Umbilical cord (tissue), 2 donors: ENCODE measurements at places on chromosomes 7 and 10. TPM values are rescaled to one million over a fixed set of nuclear protein-coding genes. Genes with fewer than 3 reads are reported as not detected.
A peak's percentile ranks its signal among the peaks of the same experiment; 100 is the strongest.

MYPN gene
- 1.4 TPM for total RNA-seq

DNA sequence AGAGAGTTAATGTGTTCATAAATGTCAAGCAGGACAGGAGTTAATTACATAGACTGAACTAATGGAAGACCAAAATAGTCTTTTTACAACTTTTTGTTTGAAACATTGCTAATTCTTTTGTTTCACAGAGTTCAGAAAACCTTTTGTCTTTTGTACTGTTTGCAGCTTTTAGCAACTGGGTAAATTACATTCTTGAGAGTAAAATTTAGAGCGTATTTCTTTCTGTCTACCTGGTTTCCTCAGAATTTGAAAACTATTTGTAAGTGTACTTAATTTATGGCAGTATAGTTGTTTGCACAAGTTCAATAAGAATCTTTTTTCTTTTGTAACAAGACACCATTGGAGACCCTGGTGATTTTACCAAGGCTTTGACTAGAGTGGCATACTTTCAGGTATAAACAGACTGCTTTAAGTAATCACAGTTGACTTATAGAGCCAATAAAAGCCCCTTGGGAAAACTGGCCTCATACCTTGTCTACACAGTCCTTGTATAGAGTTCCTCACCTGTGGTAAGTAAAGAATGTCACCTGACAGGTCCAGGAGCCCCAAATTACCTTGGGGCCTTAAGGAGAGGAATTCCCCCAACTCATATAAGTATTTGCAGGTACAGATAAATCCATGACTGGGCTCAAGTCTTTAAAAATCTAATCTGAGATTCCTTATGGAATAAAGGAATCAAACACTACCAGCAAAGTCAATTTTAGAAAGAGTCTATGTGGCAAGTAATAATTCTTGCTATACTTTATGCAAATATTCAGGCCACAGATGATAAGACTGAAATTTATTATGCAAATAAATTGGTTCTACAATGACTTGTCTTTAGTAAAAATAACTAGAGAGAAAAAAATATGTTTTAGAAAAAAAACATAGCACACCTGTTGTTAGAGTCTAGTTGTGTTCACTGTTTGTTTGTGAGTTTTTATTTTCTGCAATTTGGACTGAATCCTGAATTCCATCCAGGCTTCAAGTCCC, 23.6 kb upstream of the CREB3L2 start:
- no peak for DNase-seq

DNA sequence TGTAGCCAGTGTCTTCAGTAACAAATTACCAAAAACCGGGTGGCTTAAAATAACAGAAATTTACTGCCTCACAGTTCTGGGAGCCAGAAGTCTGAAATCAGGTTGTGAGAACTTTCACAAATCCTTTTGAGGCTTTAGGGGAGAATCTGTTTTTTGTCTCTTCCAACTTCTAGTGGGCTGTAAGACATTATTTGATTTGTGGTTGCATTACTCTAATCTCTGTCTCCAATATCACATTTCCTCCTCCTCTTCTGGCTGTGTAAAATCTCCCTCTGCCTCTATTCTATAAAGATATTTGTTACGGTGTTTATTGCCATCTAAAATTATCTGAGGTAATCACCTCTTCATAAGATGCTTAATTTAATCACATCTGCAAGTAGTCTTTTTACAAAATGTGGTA, 1039.6 kb upstream of the LRRN3 start:
- DNase-seq: peak; percentile 92

TMEM176B gene
- 107 TPM for total RNA-seq

DNA sequence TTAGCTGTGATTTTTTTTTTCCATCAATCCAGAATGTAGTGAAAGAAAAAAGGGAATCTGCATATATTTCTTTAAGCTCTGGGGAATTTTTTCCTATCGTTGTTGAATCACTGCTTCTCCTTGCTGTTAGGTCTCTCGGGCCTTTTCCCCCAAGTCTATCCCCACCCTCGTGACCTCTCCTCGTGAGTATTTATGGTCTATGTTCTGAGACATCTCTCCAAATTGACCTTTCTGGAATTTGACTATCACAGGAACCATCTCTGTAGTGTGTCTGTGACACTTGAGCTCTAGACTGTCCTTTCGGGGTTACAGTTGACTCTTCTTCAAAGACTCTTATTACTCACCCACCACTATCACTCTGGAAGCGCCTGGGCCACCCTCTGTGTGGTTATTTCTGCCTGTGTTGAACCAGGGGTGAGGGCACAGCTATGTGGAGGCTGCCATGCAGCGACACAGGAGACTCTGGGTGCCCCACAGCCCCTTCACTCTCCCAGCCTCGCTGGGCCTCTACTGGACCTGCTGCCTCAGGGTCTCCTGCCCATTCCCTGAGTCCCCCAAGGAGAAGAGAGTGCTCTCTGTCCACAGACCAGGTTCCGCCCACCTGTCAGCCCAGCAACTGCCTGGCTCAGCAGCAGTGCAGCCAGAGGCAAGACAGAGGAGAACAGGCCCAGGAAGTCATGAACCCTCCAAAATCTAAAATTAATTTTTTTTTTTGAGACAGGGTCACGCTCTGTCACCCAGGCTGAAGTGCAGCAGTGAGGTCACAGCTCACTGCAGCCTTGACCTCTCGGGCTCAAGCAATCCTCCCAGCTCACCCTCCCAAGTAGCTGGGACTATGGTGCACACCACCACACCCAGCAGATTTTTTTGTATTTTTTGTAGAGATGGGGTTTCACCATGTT, 45.7 kb upstream of the PTPRN2 start:
- DNase-seq: no peak

NUDT13 gene
- 8.4 TPM for total RNA-seq

KLF14 gene
- 0.48 TPM for total RNA-seq

- DNase-seq: no peak
Observed at GRCh38 chr7:158261362-158262235, 326.0 kb downstream of the PTPRN2 start.

- no peak for DNase-seq
Observed at GRCh38 chr10:8151086-8151485, 96.6 kb downstream of the GATA3 start.

DNA sequence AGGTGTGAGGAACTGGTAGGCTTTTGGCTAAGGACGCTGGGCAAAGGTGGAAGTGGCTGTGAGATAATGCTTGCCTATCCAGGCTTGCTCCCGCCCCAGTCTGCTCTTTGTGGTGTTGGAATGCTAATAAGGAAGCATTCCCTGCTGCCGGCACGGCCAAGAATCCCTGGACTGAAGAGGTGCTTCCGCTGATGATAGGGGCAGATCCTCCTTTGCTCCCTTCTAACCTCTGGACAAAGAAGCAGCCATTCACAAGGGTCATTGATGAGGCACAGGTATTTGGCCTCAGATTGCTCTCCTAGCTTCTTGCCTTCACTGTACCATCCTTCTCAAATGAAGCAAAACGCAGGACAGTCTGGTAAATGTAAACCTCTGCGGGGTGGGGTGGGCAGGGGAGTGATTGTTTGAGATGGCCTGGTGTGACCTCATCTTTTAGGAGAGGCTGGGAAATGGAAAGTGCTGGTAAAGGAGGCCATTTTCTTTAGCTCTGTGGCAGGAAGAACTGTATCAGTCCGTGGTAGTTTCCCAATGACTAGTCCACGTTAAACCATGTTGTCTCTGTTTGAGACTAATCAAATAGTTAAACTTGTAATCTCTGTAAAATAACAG, 1.7 kb downstream of the PGAM1 start:
- DNase-seq: no peak

GRCh38 chr10:102262744-102263370, 17.5 kb downstream of the GBF1 start:
- no peak for DNase-seq

- no peak for DNase-seq
Observed at GRCh38 chr10:6995341-6995740, 415.3 kb upstream of the PRKCQ start.

NFE2L3 gene
- 2.4 TPM for total RNA-seq

DNA sequence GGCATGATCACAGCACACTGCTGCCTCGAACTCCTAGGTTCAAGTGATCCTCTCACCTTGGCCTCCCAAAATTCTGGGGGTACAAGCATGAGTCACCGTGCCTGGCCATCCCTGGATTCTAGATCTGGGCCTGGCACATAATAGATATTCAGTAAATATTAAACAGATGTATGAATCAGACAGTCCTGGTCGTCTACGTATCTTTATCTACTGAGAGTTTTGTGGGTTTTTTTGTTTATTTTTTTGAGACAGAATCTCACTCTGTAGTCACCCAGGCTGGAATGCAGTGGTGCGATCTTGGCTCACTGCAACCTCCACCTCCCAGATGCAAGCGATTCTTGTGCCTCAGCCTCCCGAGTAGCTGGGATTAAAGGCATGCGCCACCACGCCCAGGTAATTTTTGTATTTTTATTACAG, 24.3 kb upstream of the ITGB1 start:
- DNase-seq: no peak

UCMA gene
- total RNA-seq: 3.9 TPM

DNA sequence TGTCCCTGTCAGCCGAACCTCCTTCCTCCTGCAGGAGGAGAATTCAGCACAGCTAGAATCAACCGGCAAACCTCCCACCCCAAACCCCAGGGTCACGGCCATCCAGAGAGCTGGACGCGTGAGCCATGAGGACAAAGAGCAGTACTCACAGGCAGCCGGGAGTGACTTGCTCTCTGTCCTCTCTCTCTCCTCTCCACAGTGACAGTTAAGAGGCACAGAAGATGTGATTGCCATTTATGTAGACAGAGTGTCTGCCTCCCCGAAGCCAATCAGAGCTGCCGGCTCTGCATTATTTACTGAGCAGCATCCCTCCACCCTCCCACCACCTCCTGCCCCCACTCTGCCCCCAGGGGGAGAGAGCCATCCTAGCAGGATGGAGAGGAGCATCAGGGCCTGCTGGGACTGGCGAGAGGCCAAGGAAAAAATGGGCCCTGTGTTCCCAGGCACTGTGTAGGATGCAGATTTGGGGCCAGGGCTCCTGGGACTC, 4.3 kb downstream of the DDC start:
- DNase-seq: no peak

DNA sequence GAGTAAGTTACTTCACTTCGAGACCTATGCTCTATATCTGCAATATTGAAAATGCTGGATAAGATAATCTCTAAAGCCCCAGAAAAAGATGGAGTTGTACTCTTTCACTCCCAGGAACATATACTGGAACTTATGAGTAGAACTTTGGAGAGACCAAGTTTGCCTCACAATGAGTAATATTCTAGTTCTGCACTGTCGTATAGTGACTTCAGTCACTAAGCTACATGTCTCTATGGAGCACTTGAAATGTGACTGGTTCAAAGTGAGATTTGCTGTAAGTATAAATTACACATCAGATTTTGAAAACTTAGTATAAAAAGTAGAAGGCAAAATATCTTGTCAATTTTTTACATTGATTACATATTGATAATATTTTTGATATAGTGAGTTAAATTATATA, 116.4 kb downstream of the PTEN start:
- no peak for DNase-seq

NEBL gene
- 30.6 TPM for total RNA-seq

MMP21 gene
- not detected for total RNA-seq

- DNase-seq: peak; percentile 83
Observed at GRCh38 chr7:151539088-151539671, 19.5 kb upstream of the RHEB start.

GRCh38 chr10:77392851-77393250, 244.8 kb downstream of the KCNMA1 start:
- peak; percentile 11 for DNase-seq

- no peak for DNase-seq
Observed at GRCh38 chr10:16909961-16910792, 93.0 kb upstream of the RSU1 start.
